ENCODE measurements at places on chromosomes 7 and 10.

GRCh38 chr10:70680899-70681730 lies 8.8 kb downstream of the ADAMTS14 start:
- no peak for DNase-seq

GRCh38 chr10:125775491-125776106 lies at the start of gene MMP21:
MMP21 (minus strand) TSS chr10:125775821; CDS start chr10:125775821, 0 bp downstream.
- no peak for DNase-seq

GRCh38 chr7:29230871-29231345 lies 36.3 kb downstream of the CHN2 start:
- no peak for DNase-seq

GRCh38 chr7:112120696-112121217 lies 85.4 kb downstream of the DOCK4 start:
- no peak for DNase-seq

- DNase-seq = no peak
Measured at GRCh38 chr10:106474876-106475275, 689.6 kb downstream of the SORCS1 start.

Measured in BE2C (cell line).